ENCODE measurements at places on chromosomes 6 and 20.

GRCh38 chr6:169579407-169580111, 122.3 kb downstream of the WDR27 start:
- DNase-seq: no peak

GRCh38 chr6:42748203-42748898, 2.4 kb upstream of the TBCC start:
- DNase-seq: no peak

DNA sequence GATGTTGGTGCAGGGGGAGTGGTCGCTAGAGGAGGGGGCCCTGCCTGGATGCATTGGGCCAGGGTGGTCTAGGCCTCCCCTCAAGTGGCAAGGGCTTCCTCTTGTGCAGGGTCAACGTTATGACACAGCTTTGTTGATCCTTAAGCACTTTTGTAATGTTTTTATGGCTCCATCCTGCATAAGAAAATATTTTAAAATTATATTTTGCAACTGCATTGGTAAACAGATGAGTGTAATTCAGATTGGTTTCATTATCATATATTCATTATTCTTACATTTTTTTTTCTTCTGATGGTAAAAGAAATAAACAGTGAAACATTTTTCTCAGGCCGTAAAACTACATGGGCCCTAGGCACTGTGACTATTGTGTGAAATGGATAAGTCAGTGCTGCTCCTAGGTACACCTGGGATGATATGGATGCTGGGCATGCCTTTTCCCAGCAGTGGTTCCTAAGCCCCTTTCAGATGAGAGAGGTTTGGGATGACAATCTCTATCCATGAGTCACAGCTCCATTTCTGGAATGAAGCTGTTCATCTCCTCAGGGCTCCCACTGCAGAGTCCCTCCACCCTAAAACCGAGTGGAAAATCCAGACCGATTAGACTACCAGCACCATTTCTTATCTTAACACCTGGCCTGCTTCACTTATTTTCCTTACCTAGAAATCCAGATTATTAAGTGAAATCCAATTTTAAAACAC, 5.8 kb upstream of the SIM1 start:
- DNase-seq: no peak

- DNase-seq: no peak
Observed at GRCh38 chr20:44750081-44750805, 4.6 kb downstream of the KCNK15 start.

GRCh38 chr6:155248008-155249001, 15.5 kb upstream of the CLDN20 start:
- no peak for DNase-seq

- no peak for DNase-seq
Observed at GRCh38 chr6:155260686-155261085, 3.1 kb upstream of the CLDN20 start.

DNA sequence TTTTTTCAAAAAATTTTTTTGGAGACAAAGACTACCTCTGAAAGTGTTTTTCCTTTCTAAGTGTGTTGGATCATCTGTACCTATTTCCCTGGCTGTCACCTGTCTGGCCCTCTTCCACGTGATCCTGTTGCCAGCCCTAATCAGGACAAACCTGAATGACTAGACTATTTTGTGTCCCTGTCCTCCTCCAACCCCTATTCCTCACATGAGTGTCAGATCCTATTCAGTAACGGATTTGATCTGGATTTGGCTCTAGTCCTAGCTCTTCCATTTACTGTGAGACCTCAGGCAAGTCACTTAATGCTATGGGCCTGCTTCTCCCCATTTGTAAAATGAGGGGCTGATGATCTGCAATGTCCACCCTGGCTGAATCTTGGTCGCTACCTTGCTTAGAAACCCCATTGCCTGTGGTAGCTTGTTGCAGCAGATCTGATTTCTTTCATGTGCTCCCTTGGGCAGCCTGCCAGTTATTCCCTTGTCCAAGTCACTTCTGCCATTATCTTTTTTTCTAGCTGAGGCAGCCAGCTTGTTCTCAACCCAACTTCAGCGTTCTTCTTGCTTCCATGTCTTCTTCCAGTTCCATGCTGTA, 4.8 kb downstream of the PHF20 start:
- no peak for DNase-seq

DNA sequence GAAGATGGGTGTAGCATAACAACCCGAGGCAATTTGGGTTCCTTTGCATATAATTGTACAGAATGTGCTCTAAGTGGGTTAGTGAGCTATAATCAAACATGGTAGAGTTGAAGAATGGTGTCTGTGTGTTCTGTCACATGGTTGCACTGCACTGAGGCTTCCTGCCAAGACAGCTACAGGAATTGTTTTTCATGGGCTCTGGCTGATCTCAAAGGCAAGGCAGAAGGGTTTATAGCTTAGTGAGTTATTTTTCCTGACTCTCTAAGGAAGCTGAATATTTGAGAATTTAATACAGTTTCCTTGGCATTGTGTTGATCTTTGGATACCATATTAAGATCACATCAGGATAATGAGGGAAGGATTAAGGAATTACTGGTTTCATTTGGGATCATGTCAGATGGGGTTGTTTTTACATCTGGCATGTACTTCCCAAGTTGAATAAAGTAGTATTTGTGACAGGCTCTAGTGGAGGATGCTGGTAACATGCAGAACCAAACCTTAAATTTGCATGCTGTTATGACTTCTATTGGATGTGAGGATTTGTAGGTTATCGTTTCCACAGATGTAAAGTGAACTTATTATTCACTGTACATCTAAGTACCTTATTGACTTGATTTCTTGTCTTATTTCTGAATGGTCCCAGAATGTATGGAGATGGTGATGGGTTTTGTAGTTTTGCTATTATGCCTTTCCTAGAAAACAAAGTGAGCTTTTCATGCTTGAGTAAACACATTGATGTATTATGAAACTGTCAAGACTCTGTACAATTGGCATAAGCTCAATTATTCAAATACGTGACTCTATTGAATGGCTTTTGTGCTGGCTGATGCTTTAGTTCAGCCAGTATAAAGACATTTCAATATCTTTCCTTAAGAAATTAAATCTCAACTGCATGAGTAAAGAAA, 43.3 kb downstream of the LRRC1 start:
- DNase-seq: peak; percentile 46

GRCh38 chr6:119348748-119349360, 707 bp downstream of the MAN1A1 start:
- no peak for DNase-seq

- DNase-seq: no peak
Observed at GRCh38 chr20:34712525-34713192, 8.5 kb downstream of the TP53INP2 start.

DNA sequence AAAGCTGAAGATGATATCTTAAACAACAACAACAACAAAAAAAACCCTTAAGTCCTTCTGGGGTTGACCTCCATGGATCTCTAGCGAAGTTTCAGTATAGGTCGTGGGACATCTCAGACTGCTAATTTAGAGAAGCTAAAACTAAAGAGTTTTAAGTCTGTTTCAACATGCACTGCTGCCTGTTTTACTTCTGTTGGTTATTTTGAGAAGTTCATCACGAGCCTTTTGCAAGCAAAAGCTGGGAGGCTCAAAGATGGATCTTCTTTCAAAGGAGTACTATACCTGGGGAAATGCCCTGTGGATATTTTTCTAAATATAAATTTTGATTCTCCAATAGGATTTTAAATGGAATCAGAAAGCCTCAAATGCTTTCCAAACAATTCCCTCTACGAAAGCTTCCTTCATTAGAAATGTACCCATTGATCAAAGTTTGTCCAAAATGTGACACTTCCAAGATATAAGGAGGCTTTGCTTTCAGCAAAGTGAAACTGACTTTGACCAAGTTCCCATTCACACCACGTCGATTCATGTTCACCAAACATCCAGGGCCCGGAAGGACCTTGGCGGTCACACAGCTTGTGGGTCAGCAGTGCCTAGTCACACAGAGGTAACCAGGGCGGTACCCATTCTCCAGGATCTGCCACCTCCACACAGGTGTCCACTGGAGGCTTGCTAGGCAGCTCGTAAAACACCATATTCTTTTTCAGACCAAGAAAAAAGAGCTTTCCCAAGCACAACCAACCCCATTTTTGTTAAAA, 94.7 kb upstream of the QKI start:
- no peak for DNase-seq

GRCh38 chr6:35082733-35083403, 58.3 kb downstream of the TCP11 start:
- DNase-seq: no peak

GRCh38 chr6:143807103-143807772, 35.9 kb upstream of the LTV1 start:
- no peak for DNase-seq
